T-helper 17 cell (primary cell): ENCODE measurements at places on chromosomes 6 and 20. TPM values are rescaled to one million over a fixed set of nuclear protein-coding genes. Genes with fewer than 3 reads are reported as not detected.

Gene LAMA2
- 3.4 TPM for total RNA-seq

- no peaks in the 10 kb centered on the region for H3K36me3 ChIP-seq
- peaks cover 54% of the 10 kb centered on the region for H3K27me3 ChIP-seq
- no peak for DNase-seq
- no peak overlapping the region for H3K4me3 ChIP-seq
- H3K27ac ChIP-seq, result no peak overlapping the region
Measured at GRCh38 chr6:145148776-145149175, 586.5 kb downstream of the EPM2A start.

DNA sequence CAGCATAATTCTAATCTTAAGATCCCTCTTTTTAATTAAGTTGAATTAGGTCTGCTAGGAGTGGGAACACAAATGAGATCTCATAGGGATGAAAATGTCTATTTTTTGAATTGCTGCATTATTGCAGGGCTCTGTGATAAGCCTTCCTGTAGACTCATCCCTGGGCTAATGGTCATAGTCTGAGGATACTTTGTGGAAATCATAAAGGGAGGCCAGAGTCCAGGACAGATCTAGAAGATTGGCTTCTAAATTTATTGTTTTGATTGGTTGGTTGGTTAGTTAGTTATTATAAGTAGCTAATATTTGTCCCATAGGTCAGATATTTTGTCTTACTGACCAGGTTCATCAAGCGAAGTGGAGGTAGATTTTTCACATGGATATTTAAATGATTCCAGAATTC, 142.3 kb downstream of the AKAP7 start:
- no peak overlapping the region for H3K27ac ChIP-seq
- no peak for DNase-seq
- no peaks in the 10 kb centered on the region for H3K27me3 ChIP-seq
- H3K4me3 ChIP-seq, result no peak overlapping the region
- H3K36me3 ChIP-seq, result peaks cover 8% of the 10 kb centered on the region

DNA sequence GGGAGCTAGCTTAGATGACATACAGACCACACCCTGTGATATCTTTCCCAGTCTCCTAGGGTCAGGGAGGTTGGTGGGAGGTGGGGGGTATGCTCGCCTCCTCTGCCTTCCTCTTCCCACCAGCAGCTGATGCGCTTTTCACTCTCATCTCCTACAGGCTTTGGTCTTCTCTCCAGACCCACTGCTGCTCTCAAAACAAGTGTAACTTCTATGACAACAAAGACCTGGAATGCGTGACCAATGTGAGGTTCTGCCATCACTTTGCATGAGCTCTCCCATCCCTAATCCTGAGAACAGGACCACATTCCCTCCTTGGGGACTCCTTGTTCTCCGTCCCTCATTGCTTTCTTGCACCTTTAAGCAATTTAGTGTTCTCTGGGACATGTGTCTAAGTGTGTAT, 2.7 kb downstream of the CTSA start:
- no peak for DNase-seq
- peaks cover 21% of the 10 kb centered on the region for H3K4me1 ChIP-seq
- peak overlapping the region; percentile 45 for H3K4me3 ChIP-seq
- no peaks in the 10 kb centered on the region for H3K27me3 ChIP-seq
- peak overlapping the region; percentile 74 for H3K27ac ChIP-seq
- H3K36me3 ChIP-seq, result no peaks in the 10 kb centered on the region

DNA sequence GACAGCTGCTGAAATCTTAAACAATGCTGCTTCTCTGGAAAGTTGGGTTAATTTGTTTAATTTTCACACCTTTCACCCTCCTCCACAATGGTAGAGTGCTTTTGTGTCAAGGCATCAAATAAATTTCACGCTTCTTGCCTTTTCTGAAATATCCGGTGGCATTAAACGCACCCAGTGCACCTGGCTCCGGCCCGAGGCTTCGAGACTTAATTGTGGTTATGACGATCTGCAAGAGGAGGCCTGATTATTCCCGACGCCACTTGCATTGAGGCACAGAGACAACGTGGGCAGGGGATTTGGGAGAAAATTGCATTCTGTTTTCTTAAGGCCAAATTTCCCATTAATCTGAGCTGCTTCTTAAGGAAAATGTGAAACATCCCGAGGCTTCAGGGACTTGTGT, 152.2 kb downstream of the CDH4 start:
- no peak for DNase-seq
- H3K4me1 ChIP-seq, result no peaks in the 10 kb centered on the region
- no peaks in the 10 kb centered on the region for H3K27me3 ChIP-seq
- H3K36me3 ChIP-seq, result peaks cover 2% of the 10 kb centered on the region
- H3K27ac ChIP-seq, result no peak overlapping the region

Gene MAS1
- not detected for total RNA-seq

Gene C4B
- 3.7 TPM for total RNA-seq

DNA sequence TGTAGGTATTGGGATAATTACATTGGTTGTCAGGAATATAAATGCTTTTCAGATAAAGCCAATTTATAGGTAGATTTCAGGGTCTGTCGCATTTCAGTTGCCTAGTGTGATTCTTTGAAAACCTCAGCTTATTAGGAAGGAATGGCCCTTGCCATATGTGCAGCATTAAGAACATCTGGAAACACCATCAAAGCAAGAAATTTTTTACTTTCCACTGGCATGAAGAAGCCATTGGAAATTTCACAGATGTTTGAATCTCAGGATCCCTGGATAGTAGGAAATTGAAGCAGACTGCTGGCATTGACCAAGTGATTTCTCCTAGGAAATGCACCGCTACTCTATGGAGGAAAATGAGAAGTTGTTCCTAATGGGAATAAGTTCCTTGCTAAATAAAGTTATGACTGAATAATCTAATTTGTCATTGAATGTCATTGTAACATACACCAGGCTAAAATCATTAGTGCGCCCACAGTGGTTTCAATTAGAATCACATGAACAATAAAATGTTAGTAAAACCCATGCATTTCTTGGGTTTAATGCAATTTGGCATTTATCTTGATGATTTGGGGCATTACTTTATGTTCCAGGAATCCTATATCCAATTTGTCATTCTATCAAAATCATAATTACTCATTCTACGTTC, 950.1 kb downstream of the EPHA7 start:
- no peaks in the 10 kb centered on the region for H3K27me3 ChIP-seq
- no peak overlapping the region for H3K4me3 ChIP-seq
- H3K36me3 ChIP-seq, result no peaks in the 10 kb centered on the region

Gene SIRPB1
- 4.6 TPM for total RNA-seq

GRCh38 chr6:21984135-21984534, 312.7 kb downstream of the PRL start:
- peaks cover 2% of the 10 kb centered on the region for H3K4me1 ChIP-seq
- H3K4me3 ChIP-seq, result no peak overlapping the region
- peaks cover 2% of the 10 kb centered on the region for H3K36me3 ChIP-seq
- H3K27ac ChIP-seq, result no peak overlapping the region

- H3K4me3 ChIP-seq, result no peak overlapping the region
- no peak for DNase-seq
- H3K27me3 ChIP-seq, result no peaks in the 10 kb centered on the region
Measured at GRCh38 chr20:43293068-43293786, 103.5 kb upstream of the PTPRT start.

GRCh38 chr6:106629103-106629858, at the start of the genes QRSL1 and RTN4IP1:
TSS of gene QRSL1 (plus strand) at chr6:106629578. CDS start at chr6:106629682, 104 bp downstream.
TSS of gene RTN4IP1 (minus strand) at chr6:106629498. CDS start at chr6:106629021, 477 bp downstream.
- H3K4me3 ChIP-seq, result peak within 1 kb of the TSS; percentile 98
- H3K27ac ChIP-seq, result peak within 1 kb of the TSS; percentile 97
- no peaks in the 10 kb centered on the region for H3K27me3 ChIP-seq
- no peaks in the 10 kb centered on the region for H3K36me3 ChIP-seq

Gene CASS4
- total RNA-seq, result 7.1 TPM

- no peak for DNase-seq
- H3K36me3 ChIP-seq, result no peaks in the 10 kb centered on the region
- H3K27me3 ChIP-seq, result no peaks in the 10 kb centered on the region
- no peak overlapping the region for H3K27ac ChIP-seq
- no peaks in the 10 kb centered on the region for H3K4me1 ChIP-seq
Measured at GRCh38 chr6:54192993-54193392, 81.8 kb downstream of the MLIP start.
